Esophagus mucosa (tissue), 1 donor: ENCODE measurements at places on chromosomes 3 and 15.

GRCh38 chr15:67433495-67434099, 87.3 kb upstream of the C15orf61 start:
- ATAC-seq, result peak; percentile 71

DNA sequence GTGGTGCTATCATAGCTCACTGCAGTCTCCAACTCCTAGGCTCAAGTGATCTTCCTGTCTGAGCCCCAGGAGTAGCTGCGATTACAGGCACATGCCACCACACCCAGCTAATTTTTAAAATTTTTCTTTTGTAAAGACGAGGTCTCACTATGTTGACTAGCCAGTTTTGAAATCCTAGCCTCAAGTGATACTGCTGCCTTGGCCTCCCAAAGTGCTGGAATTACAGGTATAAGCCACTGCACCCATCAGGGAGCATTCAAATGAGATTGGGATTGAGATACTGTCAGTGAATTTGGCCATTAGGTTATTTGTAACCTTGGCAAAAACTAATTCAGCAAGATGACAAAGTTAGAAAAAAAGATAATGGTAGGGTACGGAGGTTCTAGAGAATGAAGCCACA, 21.7 kb downstream of the EDC3 start:
- ATAC-seq, result peak; percentile 23

DNA sequence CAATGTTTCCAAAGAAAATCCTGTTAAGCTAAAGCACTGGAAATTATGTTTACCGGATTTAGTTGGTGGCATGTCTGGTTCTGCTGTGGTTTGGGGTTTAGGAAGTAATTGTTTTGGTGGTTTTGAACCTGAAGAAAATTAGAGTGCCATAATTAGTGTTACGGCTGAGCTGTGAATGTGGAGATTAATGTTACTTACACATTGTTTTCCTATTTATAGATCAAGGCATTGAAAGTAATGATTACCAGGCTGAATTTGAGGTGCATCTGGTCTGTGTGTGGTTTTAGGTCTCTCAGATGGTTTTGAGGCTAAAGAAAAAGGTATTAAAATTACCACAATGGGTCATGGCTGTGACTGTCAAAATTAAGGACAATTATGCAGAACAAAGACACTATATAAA, 128.9 kb downstream of the TFG start:
- ATAC-seq, result no peak

DNA sequence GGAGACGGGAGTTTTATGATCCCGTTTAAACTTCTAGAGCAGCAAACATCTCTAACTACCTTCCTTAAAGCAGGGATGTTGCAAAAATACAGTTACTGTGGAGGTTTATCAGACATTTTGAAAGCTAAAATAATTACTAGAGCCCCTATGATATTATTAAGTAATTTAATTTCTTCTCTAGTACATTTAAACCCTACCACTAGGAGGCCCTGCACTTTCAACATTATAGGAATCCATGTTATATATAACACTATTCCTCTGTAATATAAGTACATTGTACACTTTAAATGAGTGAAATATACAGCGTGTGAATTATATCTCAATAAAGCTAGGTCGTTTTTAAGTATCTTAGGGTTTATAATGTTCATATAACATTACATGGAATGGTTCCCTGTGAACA, 11.5 kb downstream of the SETMAR start:
- no peak for ATAC-seq

GRCh38 chr15:83057696-83058376, 9.2 kb downstream of the BTBD1 start:
- ATAC-seq, result no peak

GRCh38 chr15:39690881-39691634, 91.6 kb downstream of the FSIP1 start:
- ATAC-seq, result no peak

DNA sequence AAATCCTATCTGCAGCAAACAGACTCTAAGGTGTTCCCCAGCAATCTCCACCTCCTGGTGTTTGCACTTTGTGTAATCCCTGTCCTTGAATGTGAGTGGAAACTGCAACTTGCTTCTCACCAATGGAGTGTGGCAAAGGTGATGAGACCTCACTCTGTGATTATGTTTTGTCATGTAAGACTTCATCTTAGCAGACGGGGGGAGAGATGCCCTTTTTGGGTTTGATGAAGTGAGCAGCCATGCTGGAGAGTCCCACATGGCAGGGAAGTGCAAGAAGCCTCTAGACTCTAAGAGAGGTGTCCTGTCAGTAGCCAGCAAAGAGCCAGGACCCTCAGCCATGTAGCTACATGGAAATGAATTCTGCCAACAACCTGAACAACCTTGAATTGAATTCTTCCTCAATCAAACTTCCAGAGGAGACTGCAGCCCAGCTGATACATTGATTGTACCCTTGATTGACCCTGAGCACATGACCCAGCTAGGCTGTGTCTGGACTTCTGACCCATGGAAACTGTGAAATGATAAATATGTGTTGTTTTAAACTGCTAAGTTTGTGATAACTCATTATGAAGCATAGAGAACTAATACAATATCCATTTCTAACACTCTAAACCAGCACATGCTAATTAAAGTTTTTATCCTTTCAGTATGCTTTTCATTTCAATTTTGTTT, 71.4 kb upstream of the RASGRF1 start:
- no peak for ATAC-seq

DNA sequence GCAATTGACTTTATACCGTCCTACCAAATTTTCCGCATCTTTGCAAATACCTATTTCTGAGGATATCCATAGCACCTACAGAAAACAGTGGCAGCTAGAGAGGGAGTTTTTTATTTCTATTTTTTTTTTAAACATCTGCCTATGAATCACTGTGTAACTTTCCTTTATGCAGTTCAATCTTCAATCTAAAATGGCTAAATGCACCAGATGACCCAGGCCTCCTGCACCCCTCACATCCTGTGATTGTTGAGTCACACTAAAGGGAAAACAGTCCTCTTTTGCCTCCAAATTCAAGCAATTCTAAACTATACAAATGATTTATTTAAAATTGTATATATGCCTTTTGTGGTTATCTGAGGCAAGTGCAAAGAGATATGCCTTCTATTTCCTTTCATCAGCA, 20.1 kb upstream of the BCL6 start:
- ATAC-seq, result no peak

- ATAC-seq, result peak; percentile 33
Observed at GRCh38 chr3:16511681-16512434, 1.6 kb downstream of the RFTN1 start.

- no peak for ATAC-seq
Observed at GRCh38 chr3:37693511-37694283, 168.0 kb upstream of the CTDSPL start.

DNA sequence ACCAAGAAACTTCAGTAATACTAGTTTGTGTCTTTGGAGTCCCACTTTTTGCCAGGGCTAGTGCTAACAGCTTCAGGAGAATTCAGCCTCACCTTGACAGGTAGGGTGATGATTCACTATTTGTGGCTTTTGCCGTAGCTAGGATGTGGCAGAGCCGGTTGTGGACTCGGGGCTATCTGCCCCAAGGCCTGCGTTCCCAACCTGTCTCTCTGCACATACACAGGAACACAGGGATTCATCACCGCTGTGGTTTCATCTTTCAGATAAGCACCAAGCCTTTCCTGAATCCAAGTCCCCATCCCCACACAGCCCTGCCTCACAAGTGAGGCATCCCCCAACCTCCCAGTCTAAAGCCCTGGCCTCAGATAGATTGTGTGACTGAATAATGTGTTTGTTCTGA, 45.2 kb upstream of the POLG start:
- ATAC-seq, result peak; percentile 87

DNA sequence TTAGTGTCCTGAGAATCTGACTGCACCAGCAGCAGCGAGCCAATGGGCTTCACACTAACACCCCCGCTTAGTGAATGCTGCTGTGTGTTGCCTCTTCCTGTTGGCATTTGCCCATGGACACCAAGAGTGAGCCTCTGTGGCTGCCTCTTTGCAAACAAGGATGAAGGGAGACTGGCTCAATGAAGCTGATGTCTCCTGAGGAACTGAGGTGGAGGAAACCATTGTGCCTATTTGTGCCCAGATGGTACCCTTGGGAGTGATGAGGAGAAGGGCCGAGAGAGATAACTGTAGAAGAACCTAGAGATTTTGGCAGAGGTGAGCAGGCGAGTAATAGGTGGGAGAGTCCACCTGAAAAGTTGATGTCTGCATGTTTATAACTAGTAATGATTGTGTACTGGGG, 51.2 kb downstream of the IL20RB start:
- no peak for ATAC-seq

DNA sequence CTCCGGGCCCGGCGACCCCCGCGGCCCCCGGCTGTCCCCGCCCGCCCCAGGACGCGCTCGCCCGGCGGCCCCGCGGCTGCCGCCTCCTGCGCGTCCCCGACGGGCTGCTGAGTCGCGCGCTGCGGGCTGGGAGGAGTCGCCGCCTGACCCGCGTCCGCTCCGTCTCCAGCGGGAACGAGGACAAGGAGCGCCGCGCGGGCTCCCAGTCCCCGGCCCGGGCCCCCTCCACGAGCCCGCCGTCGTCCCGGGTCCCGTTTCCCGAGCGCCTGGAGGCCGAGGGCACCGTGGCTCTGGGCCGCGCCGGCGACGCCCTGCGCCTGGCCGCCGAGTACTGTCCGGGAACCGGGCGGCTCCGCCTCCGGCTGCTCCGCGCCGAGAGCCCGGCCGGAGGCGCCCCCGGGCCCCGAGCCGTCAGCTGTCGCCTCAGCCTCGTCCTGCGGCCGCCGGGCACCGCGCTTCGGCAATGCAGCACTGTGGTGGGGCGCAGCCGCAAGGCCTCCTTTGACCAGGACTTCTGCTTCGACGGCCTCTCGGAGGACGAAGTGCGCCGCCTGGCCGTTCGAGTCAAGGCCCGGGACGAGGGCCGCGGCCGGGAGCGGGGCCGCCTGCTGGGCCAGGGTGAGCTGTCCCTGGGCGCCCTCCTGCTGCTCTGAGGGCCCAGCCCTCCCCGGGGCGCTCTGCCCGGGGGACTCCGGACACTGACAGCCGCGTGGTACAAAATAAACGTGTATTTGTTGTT, 1.5 kb downstream of the C2CD4A start:
- ATAC-seq, result peak; percentile 20

DNA sequence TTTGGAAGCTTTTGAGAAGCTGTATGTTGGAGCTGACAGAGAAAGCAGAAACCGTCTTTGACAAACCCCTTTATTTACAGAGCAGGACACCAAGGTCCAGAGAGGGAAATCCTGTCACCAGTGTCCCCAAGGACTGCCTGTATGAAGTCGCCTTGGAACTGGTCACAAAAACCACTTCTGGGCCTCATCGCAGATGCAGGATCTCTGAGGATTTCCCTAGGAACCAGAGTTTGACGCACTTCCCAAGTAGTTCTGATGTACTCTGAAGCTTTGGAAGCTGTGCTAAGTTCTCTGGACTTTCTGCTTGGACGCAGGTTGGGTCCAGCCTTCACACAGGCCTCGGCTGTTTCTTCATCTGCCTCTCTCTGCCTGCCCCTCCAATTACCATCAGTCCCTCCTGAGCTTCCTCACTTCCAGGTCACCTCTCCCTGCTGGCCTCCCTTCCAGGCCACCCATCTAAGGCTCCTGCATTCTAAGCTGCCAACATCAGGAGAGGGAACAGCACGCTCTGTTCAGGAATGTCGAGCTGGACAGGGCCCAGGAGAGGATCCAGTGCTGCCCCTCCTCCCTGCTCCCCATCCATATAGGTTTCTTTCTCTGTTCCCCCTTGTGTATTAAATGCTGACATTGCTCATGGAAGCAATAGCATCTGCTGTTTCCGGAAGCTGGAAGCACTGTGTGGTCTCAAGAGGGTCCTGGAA, 270.8 kb downstream of the OPA1 start:
- no peak for ATAC-seq

DNA sequence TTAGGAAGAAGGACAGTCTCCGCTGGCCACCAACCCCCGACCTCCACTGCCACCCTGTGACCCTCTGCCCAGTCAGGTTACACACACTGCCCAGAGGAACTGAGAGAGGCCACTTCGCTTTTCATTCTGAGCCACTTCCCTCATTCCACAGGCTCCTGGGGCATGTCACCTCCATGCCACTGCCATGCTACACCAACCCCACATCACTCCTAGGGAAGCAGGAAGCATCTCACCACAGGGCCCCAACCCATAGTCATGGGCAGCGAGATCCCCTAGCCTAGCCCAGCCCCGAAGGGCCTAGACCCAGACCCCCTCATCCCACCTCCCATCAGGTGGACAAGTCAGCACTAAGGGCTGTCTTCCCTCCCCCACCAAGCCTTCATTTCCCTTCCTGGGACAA, 1.4 kb downstream of the PLCB2 start:
- no peak for ATAC-seq

DNA sequence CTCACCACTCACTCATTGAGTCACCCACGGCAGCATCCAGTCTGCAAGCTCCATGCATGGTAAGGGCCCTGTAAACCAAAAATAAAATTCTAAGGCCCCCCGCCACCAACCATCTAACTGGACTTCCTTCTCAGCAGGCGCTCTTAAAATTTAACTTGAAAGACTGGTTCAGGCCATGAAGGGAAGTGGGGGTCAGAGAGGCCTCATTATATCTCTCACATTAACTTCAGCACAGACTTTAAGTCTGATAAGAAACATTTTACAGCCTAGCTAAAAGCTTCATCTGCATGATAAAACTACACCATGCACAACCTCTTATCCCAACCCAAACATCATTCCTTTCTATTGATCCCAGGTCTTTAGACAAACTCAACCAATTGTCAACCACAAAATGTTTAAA, 38.5 kb downstream of the FBLN2 start:
- ATAC-seq, result no peak

DNA sequence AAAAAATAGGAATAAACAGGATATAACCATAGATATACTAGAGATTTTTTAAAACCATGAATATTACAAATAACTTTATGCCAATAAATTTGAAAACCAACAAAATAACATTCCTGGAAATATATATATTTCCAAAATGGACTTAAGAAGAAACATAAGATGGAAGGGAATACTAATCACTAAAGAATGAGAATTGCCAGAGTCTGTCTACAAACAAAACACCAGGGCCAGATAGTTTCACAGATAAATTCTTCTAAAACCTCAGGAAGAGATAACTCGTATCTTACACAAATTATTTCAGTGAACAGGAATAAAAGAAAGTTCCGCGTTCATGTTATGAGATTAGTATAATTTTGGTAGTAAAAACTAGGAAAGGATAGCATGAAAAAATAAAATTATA, 107.3 kb downstream of the HERC1 start:
- ATAC-seq, result no peak

GRCh38 chr3:192408007-192408646, 319.2 kb downstream of the FGF12 start:
- ATAC-seq, result peak; percentile 17

GRCh38 chr3:87546216-87546615, 269.8 kb upstream of the POU1F1 start:
- no peak for ATAC-seq

- no peak for ATAC-seq
Observed at GRCh38 chr3:187077085-187077484, 62.2 kb downstream of the RPL39L start.

- no peak for ATAC-seq
Observed at GRCh38 chr15:36265422-36265821, 314.0 kb upstream of the CDIN1 start.

DNA sequence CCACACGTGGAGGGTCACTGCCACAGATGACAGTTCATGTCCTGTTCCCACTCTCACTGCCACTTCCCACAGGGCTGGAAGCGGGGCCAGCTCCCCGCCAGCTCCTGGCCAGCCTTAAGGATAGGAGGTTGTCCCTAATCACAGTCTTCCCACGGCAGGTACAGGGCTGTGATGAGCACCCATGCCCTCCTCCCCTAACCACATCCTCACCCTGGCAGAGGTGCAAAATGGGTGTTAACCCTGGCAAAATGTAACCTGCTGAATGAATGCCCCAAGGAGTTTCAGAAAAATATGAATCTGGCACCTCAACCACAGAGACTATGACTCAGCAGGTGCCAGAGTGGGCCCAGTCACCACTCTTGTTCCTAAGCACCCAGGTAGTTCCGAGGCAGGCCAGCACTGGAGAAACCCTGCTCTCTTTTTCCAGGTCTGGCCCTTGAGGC, 185.1 kb upstream of the TPM1 start:
- ATAC-seq, result peak; percentile 91
